ENCODE measurements at places on chromosomes 1 and 21. TPM values are rescaled to one million over a fixed set of nuclear protein-coding genes. Genes with fewer than 3 reads are reported as not detected.

The KISS1 gene
- total RNA-seq: not detected

The TPTE gene
- 0.95 TPM for total RNA-seq

The CNKSR1 gene
- total RNA-seq: 1.6 TPM

The WNT4 gene
- total RNA-seq: not detected

The DYNLT5 gene
- total RNA-seq: not detected

The S100A7A gene
- total RNA-seq: not detected

The PEAR1 gene
- total RNA-seq: 5.2 TPM

The FCRLA gene
- 0.40 TPM for total RNA-seq

The PAPPA2 gene
- 0.07 TPM for total RNA-seq

The MCOLN2 gene
- total RNA-seq: 0.18 TPM

The THEM5 gene
- total RNA-seq: not detected

The FAM110D gene
- total RNA-seq: 0.62 TPM

The SLC44A5 gene
- 1.9 TPM for total RNA-seq

The ATF3 gene
- total RNA-seq: 21.8 TPM

The CNR2 gene
- not detected for total RNA-seq

The LCE1E gene
- total RNA-seq: not detected

The KCNC4 gene
- 2.0 TPM for total RNA-seq

The SLC45A1 gene
- total RNA-seq: not detected

The DMBX1 gene
- 3.8 TPM for total RNA-seq

The HENMT1 gene
- total RNA-seq: not detected

The SPATA46 gene
- total RNA-seq: not detected

The MAB21L3 gene
- not detected for total RNA-seq

The ZBTB8A gene
- 0.22 TPM for total RNA-seq

The OR14I1 gene
- total RNA-seq: not detected

The TAL1 gene
- 81.3 TPM for total RNA-seq

The FCRL1 gene
- total RNA-seq: not detected

The GJA8 gene
- not detected for total RNA-seq

The CCDC27 gene
- not detected for total RNA-seq

The TRNAU1AP gene
- total RNA-seq: 47.9 TPM

The RIMKLA gene
- 0.02 TPM for total RNA-seq

The PKLR gene
- 78.4 TPM for total RNA-seq

The LMOD1 gene
- total RNA-seq: 0.54 TPM

The ARL8A gene
- total RNA-seq: 19.1 TPM

The CELA2B gene
- 0.40 TPM for total RNA-seq

The IVL gene
- not detected for total RNA-seq

The PLEKHO1 gene
- 11.1 TPM for total RNA-seq

Data from K562 (cell line).